ENCODE measurements at places on chromosomes 4 and X.

- DNase-seq: no peak
Measured at GRCh38 chr4:63493265-63493664, 916.0 kb downstream of the TECRL start.

- no peak for DNase-seq
Measured at GRCh38 chr4:8272472-8273428, 3.2 kb downstream of the HTRA3 start.

- no peak for DNase-seq
Measured at GRCh38 chr4:165874072-165874790, 1.2 kb downstream of the TLL1 start.

DNA sequence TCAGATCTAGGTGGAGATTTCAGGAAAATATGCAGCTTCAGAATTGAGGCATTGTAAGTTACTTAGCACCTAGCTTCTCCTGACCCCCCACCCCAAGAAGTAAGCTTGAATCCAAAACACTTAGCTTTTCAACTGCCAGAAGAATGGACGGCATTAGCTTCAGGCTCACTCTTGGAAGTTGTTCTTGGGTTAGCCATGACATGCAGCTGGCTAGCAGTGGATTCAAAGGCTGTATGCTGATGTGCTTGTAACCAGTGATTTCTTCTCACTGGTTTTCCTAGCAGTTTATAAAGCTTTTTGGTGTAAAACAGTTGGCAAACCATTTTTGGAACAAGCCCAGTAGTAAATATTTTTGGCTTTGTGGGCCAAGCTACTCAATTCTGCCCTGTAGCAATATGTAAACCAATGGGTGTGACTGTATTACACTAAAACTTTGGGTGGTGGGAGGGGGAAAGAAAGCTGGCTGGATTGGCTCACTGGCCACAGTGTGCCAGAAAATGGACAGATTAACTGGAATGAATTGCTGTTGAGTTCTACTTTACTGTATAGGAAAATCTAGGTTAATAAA is 85.6 kb downstream of the SHROOM2 start:
- DNase-seq: no peak

- DNase-seq: no peak
Measured at GRCh38 chr4:139823746-139824145, 158.1 kb downstream of the MGST2 start.

DNA sequence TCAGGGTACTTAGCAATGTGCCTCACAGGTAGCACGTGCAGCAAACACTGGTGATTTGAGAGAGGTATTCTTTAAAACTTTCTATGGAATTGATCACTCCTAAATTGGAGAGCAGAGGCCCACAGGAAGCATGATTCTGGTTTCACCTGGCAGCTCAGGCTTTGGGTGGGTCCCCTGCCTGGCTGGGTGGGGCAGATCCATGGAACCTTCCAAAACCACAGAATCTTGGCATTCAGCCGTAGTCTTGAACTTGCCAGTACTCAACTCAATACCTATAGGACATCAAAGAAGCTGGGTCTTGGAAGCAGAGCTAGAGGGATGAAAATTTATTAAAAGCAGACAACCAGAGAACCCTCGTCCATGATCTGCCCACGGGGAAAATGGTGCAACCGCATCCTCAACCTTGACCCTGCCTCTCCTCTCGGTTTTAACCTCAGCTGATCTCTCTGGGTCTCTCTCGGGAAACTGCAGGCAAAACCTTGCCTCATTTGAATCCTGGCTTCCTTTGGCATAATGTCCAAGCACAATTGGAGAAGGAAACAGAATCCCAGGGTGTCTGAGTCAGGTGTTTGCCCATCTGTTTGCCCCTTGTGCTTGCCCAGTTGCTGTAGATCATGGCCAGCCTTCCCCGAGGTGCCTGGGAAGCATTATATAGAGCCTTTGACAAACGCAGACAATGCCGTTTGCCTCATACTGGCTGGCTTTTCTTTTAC is 22.9 kb downstream of the OTOP1 start:
- no peak for DNase-seq

GRCh38 chrX:55919367-55920221 is 202.0 kb downstream of the RRAGB start:
- DNase-seq: no peak

DNA sequence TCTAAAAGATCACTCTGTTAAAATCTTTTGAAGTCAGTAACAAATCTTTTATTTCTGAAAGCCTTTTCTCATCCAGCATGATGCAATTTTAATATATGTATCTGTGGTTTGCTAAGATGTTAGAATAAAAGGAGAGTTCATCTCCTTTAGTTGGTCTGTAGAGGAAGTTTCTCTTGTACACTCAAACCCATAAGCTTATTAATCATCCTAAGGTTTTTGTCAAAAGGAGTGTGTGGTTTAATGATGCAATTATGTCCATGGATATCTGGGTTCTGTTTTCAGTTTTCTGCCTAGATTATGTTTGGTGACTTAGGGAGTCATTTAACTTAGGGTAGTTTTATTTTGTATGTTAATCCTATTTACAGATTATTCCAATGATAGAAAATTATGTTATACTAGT is 52.1 kb upstream of the NDST4 start:
- DNase-seq: no peak

GRCh38 chr4:1900087-1900433 is 28.9 kb downstream of the NSD2 start:
- no peak for DNase-seq

- DNase-seq: no peak
Measured at GRCh38 chrX:13341491-13342101, 21.7 kb upstream of the ATXN3L start.

- DNase-seq: no peak
Measured at GRCh38 chr4:155818639-155819038, 47.4 kb downstream of the ASIC5 start.

GRCh38 chr4:46550471-46550870 is 160.5 kb upstream of the GABRA2 start:
- no peak for DNase-seq

GRCh38 chrX:109783701-109784079 is 50.6 kb upstream of the ACSL4 start:
- no peak for DNase-seq

DNA sequence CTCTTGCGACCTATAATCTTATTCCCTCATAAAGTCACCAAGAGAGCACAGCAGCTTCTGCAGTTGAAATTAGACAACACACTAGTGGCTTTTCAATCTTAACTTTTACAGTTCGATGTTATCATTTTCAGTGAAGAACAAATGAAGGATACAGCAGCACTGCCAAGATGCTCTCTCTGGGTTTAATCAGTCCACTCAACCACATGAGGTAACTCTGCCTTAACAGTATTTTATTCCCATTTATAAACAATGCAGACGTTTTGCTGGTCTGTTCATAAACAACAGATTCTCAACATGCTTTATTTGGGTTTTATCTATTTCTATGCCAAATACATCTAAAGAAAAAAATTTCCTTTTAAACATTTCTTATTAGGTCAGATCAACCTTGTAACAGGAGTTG is 646.0 kb upstream of the FAM241A start:
- no peak for DNase-seq

DNA sequence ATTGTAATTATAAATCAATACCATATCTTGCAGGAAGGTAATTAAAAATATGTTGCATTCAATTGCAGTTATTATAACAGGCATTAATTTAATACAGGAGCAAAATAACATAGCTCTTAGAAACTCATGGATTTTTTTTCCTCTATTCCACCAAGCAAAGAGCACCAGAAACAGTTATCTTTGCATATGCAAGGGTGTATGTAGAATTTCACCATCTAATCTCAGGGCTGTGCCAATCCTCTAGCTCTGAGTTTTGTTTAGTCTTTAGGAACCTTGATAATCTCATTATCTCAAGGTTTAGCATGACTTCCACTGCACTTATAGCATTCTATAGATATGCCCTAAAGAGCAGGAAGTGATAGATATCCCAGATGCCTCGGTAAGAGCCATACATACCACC is 197.5 kb downstream of the VEGFC start:
- DNase-seq: no peak

DNA sequence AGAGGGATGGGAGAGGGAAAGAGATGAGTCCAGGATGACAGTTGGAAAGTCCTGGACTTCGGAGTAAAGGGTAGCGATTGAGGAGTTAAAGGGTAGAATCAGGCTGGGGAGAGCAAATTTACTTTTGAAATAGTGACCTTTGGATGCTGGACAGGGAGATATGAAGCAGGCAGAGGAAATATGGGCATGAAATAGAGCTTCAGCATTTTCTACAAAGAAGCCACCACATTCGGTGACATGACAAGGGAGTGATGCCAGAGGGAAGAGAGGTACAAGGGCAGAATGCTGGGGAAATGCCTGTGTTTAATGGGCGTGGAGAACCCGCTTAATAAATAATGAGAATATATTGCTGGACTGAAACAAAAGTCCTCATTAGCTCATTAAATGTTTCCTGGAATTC is 92.7 kb downstream of the TBL1X start:
- DNase-seq: no peak

GRCh38 chr4:71231129-71232055 is 107.4 kb upstream of the SLC4A4 start:
- no peak for DNase-seq

- DNase-seq: no peak
Measured at GRCh38 chr4:142248946-142249345, 597.2 kb downstream of the INPP4B start.

DNA sequence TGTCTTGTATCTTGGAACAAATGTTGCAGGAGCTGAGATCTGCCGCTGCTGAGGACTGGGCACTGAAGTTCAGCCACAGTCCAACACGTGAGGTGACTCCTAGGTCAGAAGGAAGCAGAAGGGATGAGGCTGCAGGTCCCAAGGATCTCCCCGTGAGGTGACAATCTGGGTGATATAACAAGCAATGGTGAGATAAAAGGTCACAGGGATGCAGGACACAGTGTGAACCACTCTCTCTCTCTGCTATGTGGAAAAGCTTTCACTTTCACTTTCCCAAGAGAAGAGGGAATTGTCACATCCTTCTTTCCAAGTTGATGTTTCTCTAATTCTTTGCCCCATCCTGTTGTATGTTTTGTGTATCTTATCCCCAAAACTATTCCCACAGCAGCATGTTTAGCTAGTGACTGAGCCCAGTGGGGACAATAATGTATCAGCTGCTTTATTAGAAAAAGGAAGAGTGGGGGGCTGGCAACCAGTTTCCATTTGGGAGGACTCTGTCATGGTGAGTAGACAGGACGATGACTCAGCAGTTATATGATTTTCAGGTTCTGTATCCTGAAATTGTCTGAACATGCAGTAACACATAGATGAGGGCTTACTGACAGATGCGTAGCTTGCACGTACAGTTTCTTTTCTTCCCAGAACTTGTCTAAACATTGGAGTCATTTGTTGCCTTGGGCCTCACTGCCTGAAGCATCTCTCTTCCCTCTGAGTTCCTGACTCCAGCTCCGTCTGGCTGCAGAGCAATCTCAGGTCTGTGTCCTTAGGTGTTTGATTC is 1415.8 kb upstream of the TENM3 start:
- no peak for DNase-seq

DNA sequence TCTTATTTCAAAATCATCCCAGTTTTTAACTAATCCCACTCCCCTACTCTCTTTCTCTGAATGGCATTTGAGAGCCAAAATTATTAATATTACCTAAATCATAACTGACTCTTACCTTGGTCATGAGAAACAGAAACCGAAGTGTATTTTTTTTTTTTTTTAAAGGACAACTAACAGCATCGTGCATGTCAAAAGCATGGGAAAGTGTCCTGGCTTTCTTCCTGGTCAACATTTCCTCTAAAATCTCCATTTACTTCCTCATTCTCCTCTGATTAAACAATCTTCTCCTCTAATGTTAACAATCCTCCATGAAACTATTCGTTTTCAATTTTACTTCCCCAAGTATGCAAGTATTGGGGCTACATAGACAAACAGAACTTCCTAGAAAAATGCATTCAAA is 2.1 kb upstream of the STS start:
- DNase-seq: no peak

DNA sequence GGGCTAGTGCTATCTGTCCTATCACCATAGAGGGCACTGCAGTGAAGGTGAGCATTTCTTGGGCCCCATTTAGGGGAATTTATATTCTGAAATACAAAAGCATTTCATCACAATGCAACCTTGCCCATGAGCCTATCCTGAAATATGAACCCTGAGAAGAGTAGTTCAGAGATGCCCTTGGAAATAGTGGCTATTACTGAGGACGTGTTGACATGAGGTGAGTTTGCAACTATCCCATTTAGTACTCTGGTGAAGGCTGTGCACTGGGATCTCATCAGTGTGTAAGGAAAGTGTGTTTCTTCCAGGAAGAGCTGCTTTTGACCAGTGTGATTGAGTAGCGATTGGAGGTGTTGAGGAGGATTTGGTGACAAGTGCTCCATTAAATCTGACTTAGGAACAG is 149.3 kb upstream of the EOLA2 start:
- DNase-seq: no peak

GRCh38 chr4:45442466-45442865 is 681.4 kb downstream of the GABRG1 start:
- DNase-seq: no peak

GRCh38 chr4:16129336-16129735 is 45.5 kb upstream of the PROM1 start:
- DNase-seq: no peak

GRCh38 chrX:102654696-102655095 is 3.4 kb downstream of the GPRASP1 start:
- no peak for DNase-seq

- no peak for DNase-seq
Measured at GRCh38 chr4:151165205-151166000, 66.0 kb downstream of the RPS3A start.

- no peak for DNase-seq
Measured at GRCh38 chr4:151486168-151486567, 77.2 kb downstream of the FHIP1A start.

- DNase-seq: no peak
Measured at GRCh38 chr4:11748164-11748872, 319.6 kb upstream of the HS3ST1 start.

DNA sequence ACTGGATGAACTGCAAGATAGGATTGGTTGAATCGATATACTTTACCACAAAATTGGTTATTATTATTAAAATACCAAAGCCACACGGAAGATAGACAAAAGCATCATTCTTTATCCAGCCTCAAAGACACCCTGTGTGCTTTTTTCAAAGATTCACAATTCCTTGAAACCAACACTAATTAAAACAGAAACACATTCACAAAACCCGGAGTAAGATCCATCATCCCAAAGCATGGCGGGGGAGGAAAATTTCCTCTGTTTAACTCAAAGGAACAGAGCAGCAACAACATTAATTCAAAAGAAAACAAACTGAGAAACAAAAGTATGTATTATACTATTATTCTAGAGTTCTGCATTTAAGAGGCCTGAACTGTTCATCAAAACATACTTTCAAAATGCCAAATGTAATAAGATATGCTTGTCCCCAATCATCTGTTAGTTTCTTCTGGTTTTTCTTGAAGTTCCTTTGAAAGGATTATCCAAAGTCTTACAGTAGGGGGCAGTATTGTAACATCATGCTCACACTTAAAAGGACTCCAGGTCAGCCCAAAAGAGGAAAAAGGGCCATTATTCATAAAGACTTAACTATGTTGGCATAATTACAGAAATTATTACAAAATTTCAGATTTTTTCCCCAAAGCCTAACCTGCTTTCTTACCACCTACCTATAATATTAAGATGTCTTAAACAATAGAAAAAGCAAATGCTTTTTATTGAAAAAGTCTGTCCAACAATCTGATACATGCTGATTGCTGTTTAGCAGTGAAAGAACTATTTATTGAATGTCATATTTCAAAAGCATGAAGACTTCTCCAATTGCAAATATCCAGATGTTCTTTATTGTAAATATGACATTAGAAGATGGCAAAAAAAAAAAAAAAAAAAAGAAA is 168.7 kb downstream of the SCFD2 start:
- peak; percentile 11 for DNase-seq

GRCh38 chr4:41141900-41142299 is 72.4 kb downstream of the APBB2 start:
- DNase-seq: no peak
